ENCODE measurements at places on chromosomes 1 and 21.

DNA sequence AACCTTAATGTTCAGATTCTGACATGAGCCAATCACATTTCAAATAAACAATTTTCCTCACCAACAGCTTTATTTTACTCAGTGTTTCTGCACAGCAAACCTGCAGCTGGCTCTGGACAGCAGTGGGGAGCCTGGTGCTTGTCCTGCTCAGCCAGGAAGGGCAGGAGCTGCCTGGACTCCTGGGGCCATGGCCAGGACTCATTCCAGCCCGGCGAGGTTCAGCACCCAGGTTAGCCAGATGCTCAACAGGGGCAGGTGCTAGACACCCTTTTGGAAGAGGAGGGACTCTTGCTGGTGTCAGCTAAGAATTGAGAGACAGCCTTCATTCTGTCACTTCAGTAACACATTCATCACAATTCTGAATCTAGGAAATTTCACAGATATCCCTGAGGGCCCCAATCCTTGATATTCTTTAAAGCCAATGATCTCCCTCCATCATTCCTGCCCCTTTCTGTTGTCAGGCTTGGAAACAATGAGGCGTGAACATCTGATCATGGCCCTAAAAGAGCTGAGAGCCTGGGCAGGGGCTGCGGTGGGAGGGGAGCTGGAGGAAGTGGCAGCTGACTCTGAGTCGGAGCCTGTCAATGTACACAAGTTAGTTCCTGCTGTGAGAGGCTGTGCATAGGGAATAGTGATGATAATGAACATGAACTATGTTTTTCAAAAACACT is 251.3 kb downstream of the SDCCAG8 start:
- DNase-seq: no peak

- DNase-seq: no peak
Observed at GRCh38 chr1:92964998-92965397, 3.7 kb upstream of the DIPK1A start.

GRCh38 chr1:224302947-224303346 is 27.0 kb downstream of the NVL start:
- no peak for DNase-seq

DNA sequence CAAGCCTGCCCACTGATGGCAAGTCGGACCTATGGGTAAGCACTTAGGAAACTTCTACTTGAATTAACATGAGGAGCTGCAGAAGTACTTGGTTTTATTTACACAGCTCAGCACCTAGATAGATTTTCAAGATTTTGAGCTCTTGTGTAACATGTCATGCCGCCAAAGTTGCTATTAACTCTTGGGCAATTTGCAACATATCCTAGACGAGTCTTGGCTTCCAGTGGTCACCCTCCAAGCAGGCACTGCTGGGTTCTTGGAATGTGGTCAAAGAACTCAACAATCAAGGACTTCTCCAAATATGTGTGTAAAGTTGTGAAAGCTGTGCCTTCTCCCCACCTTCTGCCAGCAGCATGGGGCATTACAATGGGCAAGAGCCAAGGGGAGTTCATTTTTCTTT is 17.8 kb upstream of the GUCA2B start:
- no peak for DNase-seq

DNA sequence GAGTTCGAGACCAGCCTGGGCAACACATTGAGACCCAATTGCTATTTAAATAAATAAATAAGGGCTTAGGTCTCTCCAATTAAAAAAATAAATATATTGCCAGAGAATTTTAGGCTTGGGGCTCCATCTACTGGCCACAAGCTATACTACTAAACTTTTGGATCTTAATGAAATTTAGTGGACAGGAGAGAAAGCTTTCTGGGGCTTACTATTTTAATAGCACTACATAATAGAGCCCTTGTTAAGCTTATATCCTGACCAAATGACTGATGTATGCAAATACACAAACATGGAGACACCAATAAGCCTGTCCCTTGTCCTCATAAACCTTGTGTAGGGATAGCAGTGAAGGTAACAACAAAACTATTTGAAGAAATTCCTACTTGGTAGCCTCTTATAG is 18.4 kb downstream of the CCT3 start:
- no peak for DNase-seq

- no peak for DNase-seq
Observed at GRCh38 chr21:41045534-41046268, 122.3 kb upstream of the BACE2 start.

DNA sequence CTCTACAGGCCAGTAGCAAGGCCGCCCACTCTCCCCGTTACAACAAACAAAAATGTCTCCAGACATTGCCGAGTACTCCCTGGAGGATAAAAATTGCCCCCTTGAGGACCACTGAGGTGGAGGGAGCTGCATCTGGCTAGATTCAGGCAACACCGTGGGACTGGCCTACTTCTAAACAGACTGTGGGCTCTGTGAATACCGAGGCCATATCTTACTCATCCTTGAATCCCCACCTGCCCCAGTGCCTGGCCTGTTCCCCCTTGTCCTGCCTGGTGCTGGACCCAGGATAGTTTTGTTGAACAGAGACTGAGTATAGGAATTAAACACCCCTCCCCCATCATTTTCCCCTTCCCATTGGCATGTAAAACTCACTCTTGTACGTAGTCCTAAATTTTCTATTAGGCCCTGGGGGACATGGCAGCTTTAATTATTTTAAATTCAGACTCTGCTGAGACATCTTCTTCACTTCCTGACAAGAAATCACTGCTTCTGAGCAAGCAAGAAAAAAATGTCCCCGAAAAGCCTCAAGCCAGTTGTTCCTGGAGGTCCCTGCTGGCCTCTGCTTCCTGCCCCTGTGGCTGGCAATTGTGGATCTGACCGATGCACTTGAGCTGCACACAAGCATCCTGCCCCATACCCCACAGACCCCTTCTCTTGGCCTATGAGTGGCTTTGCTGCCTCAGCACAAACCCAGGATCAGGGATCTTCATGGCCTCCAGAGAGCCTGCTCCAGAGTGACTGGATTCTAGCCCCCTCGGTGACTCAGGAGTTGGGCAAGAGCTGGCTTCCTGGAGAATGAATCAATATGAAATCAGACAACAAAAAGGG is 111.0 kb downstream of the ACTL8 start:
- DNase-seq: no peak

GRCh38 chr1:210371916-210372315 is 43.2 kb downstream of the HHAT start:
- DNase-seq: no peak

DNA sequence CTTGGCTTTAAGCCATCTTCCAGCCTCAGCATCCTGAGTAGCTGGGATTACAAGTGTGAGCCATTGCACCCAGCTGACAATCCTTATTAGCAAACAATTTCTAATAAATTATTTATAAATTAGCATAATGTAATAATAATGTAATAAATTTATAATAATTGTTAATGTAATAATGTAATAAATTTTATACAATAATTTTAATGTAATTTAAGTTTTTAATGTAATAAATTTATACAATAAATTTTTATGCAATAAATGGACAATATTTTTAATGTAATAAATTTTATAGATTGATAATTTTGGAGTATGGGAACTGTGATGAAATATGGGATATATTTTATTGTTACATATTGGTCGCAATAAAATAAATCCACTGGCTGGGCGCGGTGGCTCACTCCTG is 1457.5 kb downstream of the KCNT2 start:
- DNase-seq: no peak

DNA sequence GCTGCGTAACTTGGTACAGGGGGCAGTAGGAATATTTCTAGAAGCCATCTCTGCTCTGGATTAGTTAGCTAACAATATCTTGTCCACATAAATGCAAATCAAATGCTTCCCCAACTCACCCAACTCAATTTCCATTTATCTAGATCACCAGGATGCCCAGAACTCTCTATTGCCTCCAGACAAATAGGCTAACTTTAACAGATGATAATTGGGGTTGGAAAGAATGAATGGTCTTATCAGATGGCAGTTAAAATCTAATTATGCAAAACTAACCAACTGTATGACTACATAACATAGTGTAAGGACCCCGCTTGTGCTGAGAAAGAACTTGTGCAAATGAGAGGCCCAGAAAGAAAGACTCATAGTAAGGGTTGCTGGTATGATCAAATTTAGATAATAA is 1024.8 kb downstream of the PLA2G4A start:
- DNase-seq: no peak

DNA sequence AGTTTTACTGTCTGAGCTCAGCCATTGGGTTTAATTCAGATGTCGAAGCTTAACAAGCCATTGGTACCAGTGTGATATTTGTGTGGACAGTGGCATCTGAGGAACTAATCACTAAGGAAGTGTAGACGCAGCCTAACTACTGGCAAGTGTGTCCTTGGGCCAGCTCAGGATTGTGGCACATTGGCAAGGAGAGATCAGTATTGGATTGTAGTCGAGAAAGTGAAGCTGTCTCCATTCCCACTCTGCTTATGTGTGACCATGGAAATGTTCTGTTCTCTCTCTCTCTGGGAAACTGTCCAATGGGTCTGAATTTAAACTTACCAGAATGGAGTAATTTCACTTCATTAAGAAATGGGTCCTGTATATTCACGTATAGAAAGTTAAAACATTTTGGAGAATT is 112.2 kb downstream of the ITSN1 start:
- DNase-seq: no peak

- no peak for DNase-seq
Observed at GRCh38 chr1:158039380-158039779, 45.9 kb downstream of the KIRREL1 start.

- DNase-seq: no peak
Observed at GRCh38 chr1:23793861-23794731, 3.2 kb downstream of the LYPLA2 start.

DNA sequence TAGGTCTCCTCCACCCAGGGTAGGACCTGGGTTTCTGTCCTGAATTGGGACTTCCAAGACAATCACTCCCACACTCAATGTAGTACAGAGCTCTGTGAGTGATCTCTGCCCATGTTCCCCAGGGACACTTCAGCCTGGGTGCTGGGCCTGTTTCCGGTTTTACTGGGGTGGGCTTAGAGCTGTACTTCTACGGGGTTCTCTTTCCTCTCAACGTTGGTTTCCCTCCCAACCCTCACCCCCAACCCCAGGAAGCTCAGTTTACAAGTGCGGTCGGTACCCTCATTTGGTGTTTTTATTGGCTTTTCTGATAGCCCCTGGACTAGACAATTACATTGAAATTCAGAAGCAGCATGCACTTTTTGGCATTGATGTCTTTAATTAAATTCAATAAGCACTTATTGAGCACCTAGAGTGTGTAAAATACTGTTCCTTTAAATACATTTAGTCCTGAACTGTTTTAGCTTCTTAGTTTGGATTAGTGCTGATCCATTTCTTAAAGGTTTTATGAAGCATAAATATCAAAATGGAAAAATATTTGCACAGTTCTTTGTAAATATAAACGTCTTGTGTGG is 542 bp upstream of the XPR1 start:
- no peak for DNase-seq

GRCh38 chr1:68162761-68163160 is 69.6 kb downstream of the WLS start:
- DNase-seq: no peak

DNA sequence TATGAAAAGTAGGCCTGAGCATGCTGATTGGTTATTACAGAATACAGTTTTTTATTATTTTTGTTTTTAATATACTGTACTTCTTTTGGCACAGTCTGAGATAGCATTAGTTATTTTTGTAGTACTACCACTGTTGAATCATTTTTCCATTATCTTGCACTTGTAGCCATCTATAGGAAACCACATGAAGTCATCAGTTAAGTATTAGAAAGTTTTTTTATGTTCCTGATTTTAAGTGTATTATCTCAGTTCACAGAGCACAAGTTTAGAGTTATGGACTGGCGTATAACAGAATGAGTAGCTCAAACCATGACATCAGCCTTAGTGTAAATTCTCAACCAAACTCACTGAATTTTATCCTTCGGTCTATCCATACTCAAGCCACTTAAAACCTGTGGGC is 22.8 kb downstream of the DHX9 start:
- no peak for DNase-seq

DNA sequence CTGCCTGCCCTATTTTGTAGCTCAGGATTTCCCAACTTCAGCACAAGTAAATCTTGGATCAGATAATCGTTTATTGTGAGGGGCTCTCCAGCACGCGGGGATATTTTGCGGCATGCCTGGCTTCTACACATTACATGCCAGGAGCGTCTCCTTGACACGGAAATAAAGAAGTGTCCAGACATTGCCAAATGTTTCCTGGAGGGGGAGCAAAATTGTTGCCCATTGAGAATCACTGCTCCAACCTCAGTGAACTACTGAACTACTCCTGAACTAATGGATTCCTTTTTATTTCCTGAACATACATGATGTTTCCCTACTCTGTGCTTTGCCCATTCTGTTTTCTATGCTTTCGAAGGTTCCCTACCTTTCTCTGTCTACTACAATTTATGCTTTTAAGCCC is 1359.1 kb upstream of the ADGRL2 start:
- no peak for DNase-seq

DNA sequence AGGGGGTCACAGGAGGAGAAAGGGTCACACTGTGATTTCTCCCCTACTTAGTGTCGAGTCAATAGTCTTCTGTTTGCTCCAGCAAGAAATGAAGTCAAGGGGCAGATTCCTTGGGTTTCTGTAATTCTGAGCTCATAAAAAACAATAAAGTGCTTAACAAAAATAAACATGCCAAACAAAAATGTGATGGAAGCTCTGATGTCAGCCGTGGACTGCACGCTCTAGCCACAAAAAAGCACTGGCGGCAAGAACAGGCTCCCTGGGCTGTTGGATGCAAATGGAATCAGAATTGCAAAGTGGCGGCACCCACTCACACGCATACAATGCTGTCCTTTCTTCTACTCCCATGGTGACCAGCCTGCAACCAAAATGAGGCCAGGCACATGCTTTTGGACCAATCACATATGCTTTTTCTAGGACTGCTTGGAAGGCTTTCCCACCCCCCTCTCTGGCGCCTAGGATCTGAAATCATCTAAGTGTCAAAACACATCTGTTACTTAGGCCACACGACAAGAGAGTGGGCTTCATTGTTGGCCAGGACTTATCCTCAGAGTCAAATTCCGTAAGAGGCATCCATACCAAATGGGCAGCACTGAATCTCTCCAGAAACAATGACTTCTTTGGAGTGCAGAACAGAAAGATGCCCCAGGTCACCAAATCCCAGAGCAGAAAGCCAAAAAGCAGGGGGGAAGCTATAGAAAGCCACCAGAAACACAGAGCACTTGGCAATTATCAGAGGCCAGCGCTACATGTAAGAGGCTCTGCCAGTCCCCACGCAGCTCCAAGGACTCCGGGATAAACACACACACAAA is 9.2 kb downstream of the C1orf198 start:
- DNase-seq: no peak

DNA sequence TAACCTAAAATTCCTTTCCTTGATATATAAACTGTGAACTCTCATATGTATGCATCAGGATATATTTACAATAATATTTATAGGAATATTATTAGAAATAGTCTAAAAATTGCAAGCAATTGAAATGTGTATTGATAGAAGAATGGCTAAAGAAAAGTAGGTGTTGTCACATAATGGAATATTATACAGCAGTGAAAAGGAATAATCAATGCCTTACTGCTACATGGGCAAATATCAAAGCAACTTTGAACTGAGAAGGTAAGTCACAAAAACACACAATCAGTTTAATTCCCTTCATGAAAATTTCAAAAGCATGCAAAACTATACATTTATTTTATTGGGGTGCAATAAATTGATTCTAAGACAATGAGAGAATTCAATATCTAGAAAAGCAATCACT is 35.7 kb upstream of the CDC14A start:
- DNase-seq: no peak

- DNase-seq: no peak
Observed at GRCh38 chr1:214174508-214175199, 106.3 kb upstream of the SMYD2 start.

Data from stimulated activated CD4-positive, alpha-beta T cell treated with anti-CD3 and anti-CD28 coated beads, Interleukin-4, amount 100 ng/mL, for 4 hours (primary cell).